ENCODE measurements at places on chromosomes 7 and 10. TPM values are rescaled to one million over a fixed set of nuclear protein-coding genes. Genes with fewer than 3 reads are reported as not detected.

DNA sequence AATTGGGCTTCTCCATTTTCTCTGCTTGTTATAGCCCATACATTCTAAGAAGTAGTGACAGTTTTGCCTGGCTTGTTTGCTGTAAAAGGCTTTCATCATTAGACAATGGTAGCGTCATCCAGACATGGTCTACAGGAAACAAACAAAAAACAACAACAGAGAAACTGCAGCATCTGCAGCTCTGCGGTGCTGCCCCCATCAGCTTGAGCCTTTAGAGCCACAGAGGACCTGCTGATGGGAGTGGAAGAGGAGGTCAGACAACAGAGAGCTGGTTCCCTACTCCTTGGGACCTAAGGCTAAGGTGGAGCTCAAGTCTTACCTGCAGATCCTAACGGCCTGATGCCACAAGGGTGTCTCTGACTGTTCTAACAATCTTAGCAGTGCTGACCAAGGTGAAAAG, 3.1 kb downstream of the INA start:
- no peak for DNase-seq

- DNase-seq, result no peak
These were observed 165.0 kb downstream of the CHN2 start for GRCh38 chr7:29359482-29360093.

DNA sequence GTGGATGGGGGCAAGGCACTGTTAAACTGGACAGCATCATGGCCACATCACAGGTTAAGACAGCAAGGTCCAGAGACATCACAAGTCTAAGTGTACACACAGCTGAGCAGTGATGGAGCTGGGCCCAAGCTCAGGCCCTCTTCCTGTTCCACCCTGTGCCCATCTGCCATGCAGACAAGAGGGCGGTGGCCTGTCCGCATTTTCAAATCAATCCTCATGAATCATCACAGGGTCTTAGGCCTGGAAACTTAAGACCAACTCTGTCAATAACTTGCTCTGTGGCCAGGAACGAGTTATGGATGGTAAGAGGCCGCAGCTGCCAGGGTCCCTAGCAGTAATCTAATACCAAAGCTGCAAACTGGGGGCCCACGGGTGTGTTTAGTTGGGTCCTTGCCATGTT, 3.2 kb downstream of the C10orf105 start:
- no peak for DNase-seq

CEP41 gene
- 27.8 TPM for total RNA-seq

DNA sequence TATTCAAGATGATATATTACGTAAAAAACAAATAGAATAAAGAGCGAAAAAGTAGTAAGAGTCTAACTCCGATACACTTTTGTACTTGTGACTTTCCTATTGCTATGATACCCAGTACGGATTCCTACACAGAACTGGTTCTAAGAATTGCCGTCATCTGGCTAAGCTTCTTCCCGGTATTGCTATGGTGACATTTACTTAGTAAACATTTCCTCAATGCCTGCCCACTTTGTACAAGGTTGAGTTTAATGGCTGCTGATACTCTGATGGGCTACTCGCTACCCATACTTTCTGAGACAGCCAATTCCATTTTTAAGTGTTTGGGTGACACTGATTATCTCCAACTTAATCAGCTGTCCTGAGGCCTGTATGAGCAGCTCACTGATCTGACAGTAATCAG, 55.6 kb downstream of the OSBPL3 start:
- no peak for DNase-seq

- peak; percentile 98 for DNase-seq
These were observed 135.5 kb upstream of the FRMD4A start for GRCh38 chr10:14466257-14466656.

DNA sequence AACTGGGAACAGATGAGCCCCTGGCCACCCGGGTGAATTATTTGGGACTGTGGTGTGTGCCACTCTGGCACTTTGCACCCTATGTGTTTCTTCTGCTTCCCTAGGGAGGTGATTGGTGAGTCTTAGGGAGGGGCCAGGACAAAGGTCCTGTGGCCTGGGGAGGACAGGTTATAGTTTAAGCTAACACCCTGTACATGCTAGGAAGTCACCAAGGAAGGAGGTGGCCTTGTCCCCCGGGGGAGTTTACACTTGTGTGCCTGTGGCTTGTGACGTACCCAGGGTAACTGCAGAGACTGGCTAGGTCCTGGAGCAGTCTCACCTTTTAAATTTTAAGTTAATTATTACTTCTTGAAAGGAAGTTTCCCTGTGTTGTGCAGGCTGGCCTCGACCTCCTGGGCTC, 196.2 kb downstream of the BAMBI start:
- no peak for DNase-seq

DNA sequence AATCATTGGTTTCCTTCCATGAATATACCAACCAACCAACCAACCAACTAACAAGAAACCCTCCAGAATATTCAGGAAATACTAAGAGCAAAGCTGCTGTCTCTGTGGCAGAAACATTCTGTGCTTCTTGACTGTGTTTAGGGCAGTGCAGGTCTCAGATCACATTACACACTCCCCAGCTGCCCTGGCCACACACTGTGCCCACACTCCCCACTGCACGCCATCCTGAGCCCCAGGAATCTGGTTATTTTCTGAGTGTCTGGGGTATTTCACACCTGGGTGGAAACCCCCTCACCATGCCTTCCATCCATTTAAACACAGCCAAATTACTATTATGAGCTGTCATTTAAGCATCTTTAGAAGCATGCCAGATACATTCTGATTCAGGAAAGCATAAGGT, 183.7 kb upstream of the ANK3 start:
- peak; percentile 70 for DNase-seq

DNA sequence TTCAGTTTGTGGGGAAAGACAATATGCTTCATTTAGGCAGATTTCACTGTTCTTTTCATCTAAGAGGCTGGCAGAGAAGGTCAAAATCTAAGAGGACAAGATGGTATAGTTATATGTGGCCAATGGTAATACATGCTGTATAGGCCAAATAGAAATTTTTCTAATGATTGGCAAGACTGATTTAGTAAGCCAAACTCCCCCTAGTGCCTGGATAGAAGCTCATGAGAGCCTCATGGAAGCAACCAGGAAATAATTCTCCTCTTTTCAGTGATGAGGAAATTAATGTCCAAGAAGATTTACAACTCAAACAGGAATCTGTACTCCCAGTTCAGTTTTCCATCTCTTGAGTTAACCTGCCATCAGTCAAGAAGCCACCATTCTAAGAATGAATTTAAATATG, 253.6 kb upstream of the PHF14 start:
- no peak for DNase-seq

DNA sequence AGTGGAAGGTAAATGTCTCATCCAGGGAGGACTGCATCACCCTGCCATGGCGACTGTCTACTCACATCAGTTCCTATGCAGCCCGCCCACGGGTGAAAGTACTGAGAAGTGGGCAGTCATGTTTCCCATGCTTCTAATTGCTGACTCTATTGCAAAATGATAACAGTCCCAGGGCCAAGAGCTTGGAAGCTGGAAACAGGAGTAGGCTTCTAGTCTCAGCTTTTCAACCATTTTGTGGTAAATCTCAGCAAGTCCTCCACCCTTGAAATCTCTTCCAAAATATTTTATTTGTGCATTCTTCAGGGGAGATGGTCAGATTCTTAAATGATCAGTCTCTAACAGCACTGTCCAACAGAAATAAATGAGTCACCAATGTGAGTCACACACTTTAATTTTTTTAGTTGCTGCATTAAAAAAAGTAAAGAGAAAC, 48.1 kb upstream of the TARP start:
- DNase-seq, result no peak

- no peak for DNase-seq
These were observed 20.3 kb upstream of the PAX2 start for GRCh38 chr10:100725071-100725471.

THSD7A gene
- total RNA-seq, result 26.2 TPM

KCP gene
- 1.3 TPM for total RNA-seq

GRCh38 chr10:77359950-77360520, 277.6 kb downstream of the KCNMA1 start:
- DNase-seq, result no peak

GRCh38 chr10:101859530-101859929, 15.9 kb upstream of the KCNIP2 start:
- no peak for DNase-seq

GRCh38 chr10:34764472-34764946, 50.6 kb downstream of the PARD3 start:
- DNase-seq, result no peak

LIPM gene
- not detected for total RNA-seq

GRCh38 chr10:44715136-44715535, 196.0 kb upstream of the TMEM72 start:
- no peak for DNase-seq

PHKG1 gene
- total RNA-seq, result not detected

MYPN gene
- total RNA-seq, result 0.04 TPM

- no peak for DNase-seq
These were observed 55.3 kb downstream of the TCAF1 start for GRCh38 chr7:143846692-143847091.

DNA sequence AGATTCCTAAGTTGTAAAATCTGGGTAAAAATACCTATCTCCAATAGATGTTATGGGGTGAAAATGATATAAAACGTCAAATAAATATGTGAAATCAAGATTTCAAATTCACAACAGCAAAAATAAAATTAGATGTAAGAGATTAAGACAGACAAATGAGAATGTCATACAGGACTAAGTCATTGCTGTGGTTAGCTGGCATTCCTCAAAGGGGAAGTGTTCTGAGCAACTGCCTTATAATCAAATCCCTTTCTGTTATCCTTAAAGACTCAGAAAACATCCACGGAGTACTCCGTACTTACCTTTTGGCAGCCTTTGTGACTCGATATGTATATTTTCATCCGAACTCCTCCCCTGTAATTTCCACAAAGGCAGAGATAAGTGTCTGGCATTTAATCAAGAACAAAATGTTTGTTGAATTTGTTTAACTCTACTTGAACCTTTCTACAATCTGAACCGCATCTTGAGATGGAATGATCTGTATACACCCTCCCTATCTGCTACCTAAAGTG, 559.6 kb downstream of the GATA3 start:
- no peak for DNase-seq

CYP2C9 gene
- total RNA-seq, result not detected

RGR gene
- total RNA-seq, result not detected

GRCh38 chr10:9921544-9921943, 1096.1 kb upstream of the CELF2 start:
- DNase-seq, result no peak

DNA sequence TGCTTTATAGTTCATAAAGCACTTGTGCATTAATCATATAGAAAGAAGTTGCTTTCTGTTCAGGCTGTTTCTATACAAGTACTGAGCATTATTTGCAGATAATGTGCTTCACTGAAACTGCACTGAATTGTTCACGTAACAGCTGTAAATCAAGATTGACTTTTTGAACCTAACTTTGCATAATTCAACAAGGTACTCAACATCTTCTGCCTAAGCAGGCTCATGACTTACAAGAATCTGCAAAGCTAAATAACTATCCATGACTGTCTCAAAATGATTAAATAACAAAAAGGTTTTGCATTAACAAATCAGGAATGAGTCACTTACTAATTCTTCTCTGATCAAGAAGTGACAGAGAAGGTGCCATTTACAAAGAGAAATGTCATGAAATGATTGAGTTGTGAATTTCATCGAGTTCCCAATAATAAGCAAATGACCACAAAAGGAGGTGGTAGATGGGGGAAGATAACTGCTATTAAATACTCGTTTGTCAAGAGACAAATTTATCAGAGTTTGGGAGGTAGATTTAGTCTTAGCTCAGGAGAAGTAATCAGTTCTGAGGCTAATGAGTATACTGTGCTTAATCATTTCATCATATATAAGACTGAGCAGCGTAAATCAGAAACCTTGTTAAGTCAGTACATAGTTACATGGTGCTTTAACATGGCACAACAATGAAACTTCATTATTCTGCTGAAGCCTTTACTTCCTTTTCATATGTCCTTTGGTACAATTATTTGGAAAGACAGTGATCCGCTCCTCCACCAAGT, 161.3 kb upstream of the LRRN3 start:
- DNase-seq, result no peak

DNA sequence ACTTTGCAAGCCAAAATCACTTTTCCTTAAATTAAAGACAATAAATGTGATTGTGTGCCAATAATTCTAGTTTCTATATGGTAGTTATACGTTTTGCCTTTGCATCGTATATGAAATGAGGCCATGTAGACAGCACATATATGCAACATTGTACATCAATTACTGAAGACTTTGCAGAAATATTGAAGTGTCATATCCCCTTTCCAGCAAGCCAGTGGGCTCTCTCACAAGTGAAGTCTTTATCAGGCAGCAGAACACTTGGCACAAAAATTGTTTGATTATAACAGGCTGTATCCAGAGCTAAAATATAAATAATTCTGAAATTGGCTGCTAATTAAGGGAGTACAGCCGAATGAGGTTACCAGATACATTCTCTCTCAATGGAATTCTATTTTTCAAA, 588.6 kb upstream of the SEMA3D start:
- no peak for DNase-seq

DNA sequence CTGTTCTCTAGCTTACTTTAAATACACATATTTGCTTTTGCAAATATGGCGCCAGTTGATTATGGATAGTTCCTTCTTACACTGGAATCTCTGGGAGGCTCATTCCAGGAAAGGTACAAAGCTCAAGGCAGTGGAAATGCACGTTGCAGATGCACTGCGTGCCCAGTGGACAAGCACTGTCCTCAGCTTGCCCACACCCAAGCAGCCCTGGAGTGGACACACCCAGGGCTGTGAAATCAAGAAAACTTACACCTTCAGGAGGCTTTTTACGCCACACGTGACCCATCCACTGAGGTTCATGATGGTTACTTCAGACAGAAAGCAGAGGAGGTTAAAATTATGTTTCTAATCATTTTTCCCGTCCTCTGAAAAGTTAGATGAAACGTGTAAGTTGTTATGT, 248.5 kb downstream of the VTI1A start:
- no peak for DNase-seq

DNA sequence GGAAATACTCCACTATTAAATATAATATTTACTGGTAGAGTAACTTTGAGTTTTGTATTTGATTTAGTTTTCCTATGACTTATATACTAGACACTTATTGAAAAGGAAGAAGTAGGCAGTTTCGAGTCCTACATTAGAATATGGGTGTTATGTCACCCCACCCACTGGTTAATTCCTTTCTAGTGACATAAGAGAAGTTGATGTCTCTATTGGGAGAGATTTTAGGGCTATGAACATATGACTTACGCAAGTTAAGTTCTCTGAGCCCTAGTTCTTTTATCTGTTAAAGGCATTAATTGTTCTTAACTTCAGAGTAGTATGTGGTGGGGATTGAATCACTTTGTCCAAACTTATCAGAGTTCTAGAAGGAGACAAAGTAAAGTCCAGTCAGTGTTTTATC, 30.5 kb downstream of the CPED1 start:
- no peak for DNase-seq

DNA sequence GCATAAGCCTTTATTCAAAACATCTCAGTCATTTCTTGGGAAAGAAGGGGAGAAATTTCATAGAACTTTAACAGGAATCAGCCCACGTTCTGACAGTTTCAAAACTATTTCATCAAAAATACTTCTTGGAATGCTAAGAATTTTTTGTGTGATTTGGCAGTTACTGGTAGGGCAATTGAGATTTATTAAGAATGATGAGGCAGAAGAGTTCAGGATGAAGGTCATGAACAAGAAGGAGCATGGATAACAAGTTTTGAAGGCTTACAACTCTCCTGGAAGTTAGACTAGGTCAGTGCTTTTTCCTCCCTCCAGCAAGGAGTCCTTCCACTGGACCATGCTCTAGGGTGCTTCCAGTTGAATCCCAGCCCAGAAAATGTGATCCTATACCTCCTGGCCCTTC, 569.9 kb downstream of the ANKRD7 start:
- no peak for DNase-seq

GRCh38 chr10:20363684-20364083, 533.4 kb downstream of the NEBL start:
- DNase-seq, result no peak

COL17A1 gene
- 0.21 TPM for total RNA-seq

OR2A42 gene
- 0.07 TPM for total RNA-seq

ZCCHC24 gene
- total RNA-seq, result 8.6 TPM

All from kidney epithelial cell (primary cell).